ENCODE measurements at places on chromosomes 5 and 9.

GRCh38 chr9:120877276-120878034, 467 bp upstream of the PHF19 start:
- DNase-seq, result no peak

DNA sequence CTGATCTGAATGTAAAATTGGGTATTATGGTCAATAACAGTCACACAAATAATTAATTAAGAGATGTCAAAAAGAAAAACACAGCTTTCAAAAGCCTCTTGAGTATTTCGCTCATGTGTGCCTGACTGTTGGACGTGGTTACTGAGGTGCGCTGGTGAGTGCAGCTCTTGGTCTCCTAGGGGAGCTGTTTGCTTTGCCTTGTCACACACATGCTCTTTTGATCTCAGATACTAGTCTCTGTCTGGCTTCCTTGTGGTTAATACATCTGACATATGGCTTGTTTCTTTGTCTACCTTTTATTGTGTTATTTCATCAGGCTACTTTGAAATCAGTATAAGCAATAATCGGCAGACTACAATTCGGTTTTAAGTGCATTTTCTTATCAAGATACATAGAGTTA, 51.5 kb downstream of the PCSK1 start:
- DNase-seq, result no peak

- no peak for DNase-seq
Observed at GRCh38 chr5:66454186-66455078, 141.8 kb upstream of the MAST4 start.

DNA sequence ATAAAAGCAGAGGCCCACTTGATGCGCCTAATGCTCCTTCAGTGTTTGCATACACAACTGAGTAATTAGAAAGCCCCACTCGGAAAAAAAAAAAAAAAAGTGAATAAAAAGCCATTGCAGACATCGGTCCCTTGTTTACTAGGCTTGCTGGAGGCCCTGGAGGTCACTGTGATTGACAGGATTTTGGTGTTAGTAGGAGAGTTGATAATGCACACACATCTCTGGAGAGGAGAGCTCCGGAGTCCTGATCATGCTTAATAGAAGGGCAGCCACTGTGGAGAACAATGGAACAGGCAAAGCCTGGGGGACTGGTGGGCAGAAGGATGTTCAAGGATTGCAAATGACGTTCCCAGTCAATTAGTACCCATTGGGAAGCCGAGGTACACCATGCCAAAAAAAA, 152.5 kb downstream of the EFNA5 start:
- no peak for DNase-seq

DNA sequence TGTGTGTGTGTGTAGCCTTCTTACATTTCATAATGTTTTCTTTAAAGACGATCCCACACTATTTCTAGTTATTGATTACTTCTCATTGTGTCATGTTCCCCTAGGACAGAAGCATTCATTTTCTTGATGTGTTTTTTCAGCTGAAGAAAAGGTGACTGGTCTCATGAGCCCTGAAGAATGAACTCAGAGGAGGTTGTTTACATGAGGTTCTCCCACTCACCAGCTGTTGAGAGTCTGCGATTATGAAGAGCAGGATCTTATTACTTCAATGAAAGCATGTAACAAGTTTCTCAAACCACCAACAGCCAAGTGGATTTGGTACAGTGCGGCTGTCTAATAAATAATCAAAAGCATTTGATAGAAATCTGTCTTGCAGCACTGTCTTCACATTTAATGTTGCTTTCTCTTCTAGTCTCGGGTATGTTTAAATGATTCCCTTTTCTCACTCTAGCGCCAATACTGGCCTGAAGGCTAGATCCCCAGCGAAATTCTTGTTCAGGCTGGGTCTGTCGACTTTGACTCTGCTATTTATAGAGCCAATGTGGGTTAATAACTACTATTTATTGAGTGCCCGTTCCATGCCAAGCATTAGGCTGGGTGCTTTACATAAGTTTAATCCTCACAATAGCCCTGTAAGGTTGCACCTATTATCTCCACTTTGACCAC, 9.6 kb upstream of the FSD1L start:
- DNase-seq, result no peak

Measured in cortex of kidney (tissue), 1 donor.